ENCODE measurements at places on chromosomes 12 and 14.

GRCh38 chr12:59808317-59808910 lies 212.6 kb downstream of the SLC16A7 start:
- no peak for DNase-seq

- no peak for DNase-seq
Measured at GRCh38 chr14:99725774-99726537, 41.9 kb downstream of the CYP46A1 start.

- no peak for DNase-seq
Measured at GRCh38 chr14:74954232-74954946, 1.0 kb downstream of the PGF start.

DNA sequence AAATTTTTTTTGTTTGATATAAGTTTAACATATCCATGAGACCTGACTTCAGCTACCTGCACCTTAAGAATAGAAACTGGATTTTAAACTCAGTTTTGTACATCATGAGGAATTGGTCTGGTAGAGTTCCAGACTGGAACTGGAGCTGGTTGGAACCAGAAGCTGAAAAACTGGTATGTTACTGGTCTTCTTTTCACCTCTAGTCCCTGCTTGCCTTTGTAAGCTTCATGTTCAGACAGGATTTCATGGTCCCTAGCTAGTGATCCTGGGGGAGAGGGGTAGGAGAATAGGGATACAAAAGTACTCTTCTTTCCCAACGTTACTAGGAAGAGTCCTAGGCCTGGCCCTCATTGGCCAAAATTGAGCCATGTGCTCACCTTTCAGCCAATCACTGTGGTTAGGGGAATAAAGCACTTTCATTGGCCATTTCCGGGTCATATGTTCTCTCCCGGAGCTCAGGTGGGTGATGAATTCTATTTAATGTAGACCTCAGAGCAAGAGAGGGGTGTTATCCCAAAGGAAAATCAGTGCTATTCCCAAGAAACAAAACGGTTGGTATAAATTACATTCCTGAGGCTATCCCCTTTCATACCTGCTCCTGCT lies 36.9 kb upstream of the APPL2 start:
- DNase-seq: no peak

- DNase-seq: no peak
Measured at GRCh38 chr12:108052260-108052659, 76.8 kb upstream of the WSCD2 start.

GRCh38 chr12:110233212-110233903 lies 47.7 kb upstream of the ATP2A2 start:
- DNase-seq: no peak

- DNase-seq: no peak
Measured at GRCh38 chr14:104240434-104241157, 102.2 kb downstream of the KIF26A start.

- no peak for DNase-seq
Measured at GRCh38 chr12:74890237-74890599, 319.4 kb downstream of the KCNC2 start.

- no peak for DNase-seq
Measured at GRCh38 chr12:13326076-13326475, 129.6 kb downstream of the EMP1 start.

- no peak for DNase-seq
Measured at GRCh38 chr12:33529810-33530209, 90.2 kb upstream of the SYT10 start.

DNA sequence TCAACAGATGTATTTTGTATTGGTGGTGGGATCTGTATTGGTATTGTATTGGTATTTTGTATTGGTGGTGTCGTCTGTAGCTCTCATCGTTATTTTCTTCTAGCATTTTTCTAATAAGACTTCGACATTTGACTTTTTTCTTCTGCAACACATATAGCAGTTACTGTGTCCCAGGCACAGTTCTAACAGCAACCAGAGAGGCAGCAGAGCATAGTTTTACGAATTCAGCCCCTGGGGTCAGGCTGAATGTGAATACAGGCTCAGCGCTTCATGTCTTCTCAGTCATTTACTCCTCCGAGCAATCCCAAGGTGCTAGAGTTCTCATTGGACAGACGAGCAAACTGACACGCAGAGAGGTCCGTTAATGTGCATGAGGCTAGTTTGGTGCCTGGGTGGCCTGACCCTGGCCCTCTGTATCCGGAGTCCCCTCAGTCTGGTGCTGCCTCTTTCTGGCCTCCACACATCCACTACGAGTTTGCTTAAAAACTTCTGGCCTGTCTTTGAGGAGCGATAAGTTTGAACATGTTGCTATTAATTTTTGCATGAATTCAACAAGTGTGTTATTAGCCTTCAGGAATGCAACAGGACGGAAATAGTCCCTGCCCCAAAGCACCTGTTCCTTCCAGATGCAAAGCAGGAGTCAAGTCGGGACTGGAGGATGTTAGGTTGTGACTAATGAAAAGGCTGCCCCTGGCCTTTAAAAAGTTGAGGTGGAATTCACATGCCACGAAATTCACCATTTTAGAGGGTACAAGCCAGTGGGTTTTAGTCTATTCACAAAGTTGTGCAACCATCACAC lies 87.0 kb downstream of the GLT1D1 start:
- no peak for DNase-seq

DNA sequence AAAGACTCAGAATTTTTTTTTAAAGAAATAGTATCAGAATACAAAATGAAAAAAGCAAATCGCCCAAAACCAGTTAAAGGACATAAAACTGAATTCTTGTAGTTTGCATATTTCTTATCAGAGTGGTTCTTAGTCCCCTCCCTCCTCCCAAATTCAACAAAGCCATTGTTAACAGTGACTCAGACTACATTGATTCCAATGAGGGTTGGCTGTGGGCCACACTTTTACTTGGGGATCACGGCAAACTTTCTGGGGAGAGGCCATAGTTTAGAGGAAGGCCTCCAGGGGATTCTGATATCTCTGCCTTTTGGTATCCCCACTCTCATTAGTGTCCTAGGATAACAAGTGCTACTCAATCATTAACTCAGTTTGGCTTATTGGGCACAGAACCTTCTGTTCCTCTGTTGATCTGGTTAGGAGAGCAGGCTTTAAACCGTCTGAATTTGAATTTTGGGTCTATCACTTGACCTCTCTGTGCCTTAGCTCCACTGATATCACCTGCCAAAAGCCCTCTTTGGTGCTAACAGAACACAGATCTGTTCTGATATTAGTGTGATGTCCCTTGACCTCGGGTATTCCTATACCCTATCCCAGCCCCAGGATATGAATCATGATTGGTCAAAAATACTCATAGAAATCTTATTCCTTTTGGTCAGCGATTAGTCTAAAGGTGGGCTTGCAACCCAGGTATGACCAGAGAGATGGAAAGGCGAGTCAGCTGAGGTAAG lies 45.2 kb upstream of the APPL2 start:
- DNase-seq: no peak

DNA sequence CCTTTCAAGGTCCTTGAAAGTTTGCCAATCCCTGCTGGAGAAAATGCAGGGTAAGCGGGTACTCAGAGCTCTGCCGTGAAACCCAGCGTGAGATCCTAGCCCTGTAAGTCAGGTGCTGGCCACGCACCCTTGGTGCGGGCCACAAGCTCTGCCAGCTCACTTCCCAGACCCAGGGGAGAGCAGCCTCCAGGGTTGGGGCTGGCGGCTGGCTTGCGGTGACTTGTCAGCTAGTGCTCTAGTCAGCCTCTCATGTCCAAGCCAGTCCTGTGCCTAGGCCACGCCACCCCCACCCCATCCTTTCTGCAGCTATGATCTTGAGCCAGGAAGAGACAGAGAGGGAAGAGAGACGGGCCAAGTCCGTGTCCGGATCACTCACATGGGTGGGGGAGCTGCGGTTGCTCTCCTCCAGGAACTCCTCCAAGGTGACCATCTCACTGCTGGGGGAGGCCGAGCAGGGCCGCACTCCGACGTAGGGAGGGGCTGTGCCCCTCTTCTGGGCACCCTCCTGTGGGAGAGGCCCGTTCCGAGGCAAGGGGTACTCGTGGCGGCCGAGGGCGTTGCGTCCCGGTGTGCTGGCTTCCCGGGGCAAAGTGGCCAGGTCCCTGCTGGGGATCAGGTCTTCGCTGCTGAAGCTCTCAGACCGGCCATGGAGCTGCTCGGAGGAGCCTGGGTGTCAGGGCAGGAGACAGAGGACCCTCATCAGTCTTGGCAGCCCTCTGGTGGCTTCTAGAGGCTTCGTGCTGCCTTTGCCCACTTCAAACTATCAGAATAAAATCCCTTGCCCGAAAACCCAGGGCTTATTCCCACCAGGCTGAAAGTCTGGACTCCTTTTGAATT lies 33.3 kb upstream of the GPR68 start:
- DNase-seq: no peak

- peak; percentile 59 for DNase-seq
Measured at GRCh38 chr14:101876555-101876938, 87.8 kb upstream of the DYNC1H1 start.

Data from activated CD4-positive, CD25-positive, alpha-beta regulatory T cell treated with anti-CD3 and anti-CD28 coated beads, Interleukin-2, amount 50 U/mL, for 16 hours (primary cell).